ENCODE measurements at places on chromosomes 13 and 19.

- no peak for DNase-seq
Observed at GRCh38 chr19:3028305-3029064, 595 bp downstream of the TLE2 start.

DNA sequence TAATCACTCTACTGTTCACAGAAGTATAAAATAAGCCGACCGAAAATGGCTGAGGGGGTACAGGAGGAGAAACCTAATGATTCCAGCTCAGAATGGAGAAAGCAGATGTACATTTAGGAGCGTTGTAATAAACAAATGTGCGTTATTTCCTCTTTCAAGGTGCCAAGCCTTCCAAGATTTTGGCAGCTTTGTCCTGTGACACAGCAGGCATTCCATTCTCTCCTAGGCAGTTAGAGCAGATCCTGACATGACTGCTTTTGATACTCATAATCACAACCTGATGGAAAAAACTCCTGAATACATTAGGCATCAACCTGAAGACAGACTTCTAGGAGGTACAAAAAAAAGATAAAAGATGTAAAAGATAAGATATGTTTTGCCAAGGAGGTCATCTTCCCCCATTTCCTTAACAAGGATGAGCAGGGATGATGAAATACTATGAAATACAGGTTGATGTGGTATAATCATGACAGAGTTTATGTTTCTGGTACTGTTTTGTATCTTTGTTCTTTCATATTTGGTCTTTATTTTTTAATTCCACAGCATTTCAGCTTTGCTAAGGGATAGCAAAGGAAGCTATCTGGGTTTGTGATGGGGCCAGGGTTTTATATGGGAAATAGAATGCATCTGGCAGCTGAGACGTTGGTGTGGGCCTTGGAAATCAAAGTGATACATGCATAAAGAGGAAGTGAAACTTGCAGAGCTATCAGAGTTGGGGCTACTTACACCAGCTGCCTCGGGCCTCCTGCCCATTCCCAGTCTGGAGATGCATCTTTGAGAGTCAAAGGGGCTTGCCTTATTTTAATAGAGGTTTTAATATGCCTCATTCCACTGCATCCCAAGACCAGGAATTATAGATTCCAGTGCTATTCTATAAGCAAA is 222.5 kb downstream of the OXGR1 start:
- no peak for DNase-seq

GRCh38 chr19:2808129-2808941 is 11.3 kb upstream of the ZNF554 start:
- no peak for DNase-seq

DNA sequence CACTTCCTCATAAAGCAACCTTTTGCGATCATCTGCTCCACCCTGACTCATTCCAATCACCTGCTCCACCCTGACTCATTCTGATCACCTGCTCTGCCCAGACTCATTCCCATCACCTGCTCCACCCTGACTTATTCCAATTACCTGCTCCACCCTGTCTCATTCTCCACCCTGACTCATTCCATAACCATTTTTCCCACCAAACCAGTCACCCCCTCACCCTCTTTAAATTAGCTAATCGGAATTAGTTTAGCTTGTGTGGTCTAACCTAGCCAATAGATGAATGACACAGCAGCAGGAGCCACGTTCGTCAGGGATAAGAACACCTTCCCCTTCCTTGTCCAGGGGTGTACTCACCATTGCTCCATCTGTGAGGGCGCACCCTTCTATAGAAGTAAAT is 134.0 kb downstream of the COG6 start:
- no peak for DNase-seq

DNA sequence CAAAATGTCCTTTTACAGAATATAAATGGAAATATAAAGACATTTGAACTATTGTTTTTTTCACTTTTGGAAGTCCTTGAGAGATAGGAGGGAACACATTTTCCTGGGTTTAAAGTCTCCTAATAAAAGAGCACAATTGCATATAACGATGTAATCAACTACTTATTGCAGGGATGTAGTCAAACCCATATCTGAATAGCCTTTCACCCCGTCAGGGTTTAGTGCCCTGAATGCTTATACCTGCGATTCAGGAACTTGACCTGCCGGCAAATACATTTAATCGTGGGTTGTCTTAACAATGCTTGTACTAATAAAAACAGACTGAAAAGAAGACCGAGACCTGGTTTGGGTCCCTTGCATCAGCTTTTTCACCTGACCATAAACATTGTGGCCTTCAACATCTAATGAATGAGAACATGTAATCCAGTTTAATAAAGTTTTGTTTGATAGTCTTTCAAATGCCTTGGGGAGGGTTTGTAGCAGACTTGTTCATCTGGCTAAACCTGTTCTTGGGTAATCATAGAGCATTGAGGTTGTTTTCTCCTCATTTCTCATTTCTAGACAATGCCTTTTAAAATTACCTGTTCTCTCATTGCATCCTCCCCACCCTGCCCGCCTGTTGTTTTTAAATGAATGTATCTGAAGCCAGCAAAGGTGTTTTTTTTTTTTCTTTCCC is 7.0 kb downstream of the KLF5 start:
- no peak for DNase-seq

GRCh38 chr19:11949201-11949600 is 15.6 kb upstream of the ZNF763 start:
- no peak for DNase-seq

GRCh38 chr13:101535192-101535746 is 82.8 kb downstream of the ITGBL1 start:
- no peak for DNase-seq

DNA sequence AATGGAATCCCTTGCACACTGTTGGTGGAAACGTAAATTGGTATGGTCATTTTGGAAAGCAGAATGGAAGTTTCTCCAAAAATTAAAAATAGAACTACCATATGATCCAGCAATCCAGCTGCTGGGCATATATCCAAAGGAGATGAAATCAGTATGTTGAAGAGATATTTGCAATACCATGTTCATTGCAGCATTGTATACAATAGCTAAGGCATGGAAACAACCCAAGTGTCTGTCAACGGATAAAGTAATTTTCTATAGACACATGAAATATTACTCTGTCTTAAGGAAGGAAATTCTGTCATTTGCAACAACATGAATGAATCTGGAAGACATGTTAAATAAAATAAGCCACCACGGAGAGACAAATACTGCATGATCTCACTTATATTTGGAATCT is 124.7 kb downstream of the GPC5 start:
- no peak for DNase-seq

DNA sequence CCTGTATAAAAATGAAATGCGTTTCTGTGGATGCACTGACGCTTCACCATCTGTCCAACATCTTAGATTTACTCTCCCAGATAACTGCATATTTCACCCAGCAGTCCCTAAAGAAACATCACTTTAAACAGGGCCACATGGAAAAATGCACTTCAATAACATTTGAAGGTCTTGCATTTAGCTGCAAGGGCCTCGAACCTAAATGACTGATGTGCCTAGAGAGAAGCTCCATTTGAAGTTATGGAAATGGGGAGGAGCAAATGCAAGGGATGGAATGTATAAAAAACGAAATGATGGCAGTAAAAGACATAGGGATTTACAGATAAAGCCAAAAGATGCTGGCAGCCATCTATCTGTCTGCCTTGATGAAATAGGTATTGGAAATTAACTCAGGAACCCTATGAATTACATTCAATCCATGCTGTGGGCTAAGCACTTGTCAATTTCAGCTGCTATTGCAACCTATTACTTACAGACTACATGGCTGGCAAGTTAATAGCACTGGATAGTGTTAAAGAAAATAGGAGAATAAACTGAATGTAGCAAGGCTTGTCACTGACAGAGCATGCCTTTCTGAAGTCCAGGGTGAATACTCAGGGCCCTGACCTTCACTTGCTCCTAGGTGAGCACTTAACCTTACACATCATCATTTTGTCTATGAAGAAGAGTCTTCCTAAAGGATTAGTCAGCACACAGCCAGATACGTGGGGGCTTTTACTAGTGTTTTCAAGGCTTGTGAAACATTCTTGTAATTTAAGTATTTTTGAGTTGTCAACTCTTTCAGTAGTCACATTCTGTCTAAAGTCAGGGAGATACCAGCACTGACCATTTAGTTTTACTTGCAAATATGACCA is 963.4 kb downstream of the PCDH17 start:
- no peak for DNase-seq

GRCh38 chr13:113528813-113529180 is 38.3 kb upstream of the DCUN1D2 start:
- no peak for DNase-seq

All from activated CD4-positive, alpha-beta T cell treated with anti-CD3 and anti-CD28 coated beads, Interleukin-2, amount 50 U/mL, for 24 hours (primary cell).